ENCODE measurements at places on chromosomes 4 and X. TPM values are rescaled to one million over a fixed set of nuclear protein-coding genes. Genes with fewer than 3 reads are reported as not detected.
A peak's percentile ranks its signal among the peaks of the same experiment; 100 is the strongest.

Gene KANTR
- total RNA-seq, result 3.7 TPM

Gene ZBTB49
- 2.4 TPM for total RNA-seq

Gene PARM1
- not detected for total RNA-seq

DNA sequence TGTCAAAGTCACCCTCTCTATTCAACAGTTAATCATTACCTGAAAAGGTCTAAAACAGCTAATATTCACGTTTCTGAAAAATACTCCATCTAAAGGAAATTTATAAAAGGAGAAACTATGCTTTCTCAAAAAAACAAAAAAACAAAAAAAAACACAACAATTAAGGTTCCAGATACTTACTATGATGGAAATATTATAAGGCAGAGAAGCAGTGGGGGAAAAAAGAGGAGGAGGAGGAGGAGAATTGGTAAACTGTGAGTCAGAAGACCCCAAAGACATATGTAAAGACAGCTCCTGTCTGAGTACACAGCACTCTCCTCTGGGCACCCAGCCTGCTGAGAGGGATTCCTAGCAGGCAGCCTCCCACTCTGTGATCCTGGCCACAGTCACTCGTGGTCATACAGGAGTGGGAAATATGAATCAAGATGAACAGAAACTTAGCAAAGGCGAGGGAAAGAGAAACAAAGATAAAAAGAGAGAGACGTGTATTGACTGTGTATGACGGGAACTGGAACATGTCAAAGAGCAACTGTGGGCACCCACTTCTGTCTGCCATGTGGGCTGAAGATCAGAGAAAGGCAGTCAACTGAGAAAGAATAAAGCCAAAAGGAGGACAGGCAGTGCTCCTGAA lies 12.5 kb downstream of the KLHL15 start:
- DNase-seq, result no peak

DNA sequence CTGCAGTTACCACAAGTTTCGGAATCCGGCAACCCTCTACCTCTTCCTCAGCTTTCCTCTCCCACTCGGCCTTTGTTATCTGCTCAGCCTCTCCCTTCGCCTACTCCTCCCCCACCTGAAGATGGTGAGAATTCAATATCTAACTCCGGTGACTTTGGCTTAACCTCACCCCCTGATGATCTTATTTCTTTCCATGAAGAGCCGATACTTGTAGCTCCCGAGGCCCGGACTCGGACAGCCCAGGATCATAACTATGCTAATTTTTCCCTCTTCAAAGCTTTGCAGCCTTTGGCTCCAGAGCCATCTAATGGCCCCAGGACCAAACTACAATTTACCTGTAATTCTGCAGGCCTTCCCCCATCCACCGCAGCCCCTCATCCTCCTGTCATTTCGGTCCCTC lies 32.0 kb upstream of the MGST2 start:
- DNase-seq, result peak; percentile 28

- no peak for DNase-seq
Measured at GRCh38 chr4:8472689-8473197, 32.2 kb downstream of the TRMT44 start.

GRCh38 chr4:186719925-186720694 lies 3.5 kb downstream of the FAT1 start:
- peak; percentile 45 for DNase-seq

DNA sequence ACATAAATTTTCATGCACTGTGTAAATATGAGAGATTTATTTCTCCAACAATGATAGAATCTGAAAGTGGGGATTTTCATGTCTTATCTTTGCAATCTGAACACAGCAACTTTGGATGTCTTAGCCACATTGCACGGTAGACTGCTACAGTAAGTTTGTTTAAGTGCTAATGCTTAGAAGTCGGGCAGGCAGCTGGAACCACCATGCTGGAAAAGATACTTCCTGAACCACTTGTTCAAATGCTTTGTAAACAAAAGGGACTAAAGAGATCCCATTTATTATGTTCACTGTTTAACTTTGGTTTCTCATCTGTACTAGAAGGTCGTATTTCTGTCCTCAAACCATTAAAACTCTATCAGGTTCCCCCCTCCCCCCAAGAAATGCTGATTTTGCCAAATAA lies 555.9 kb upstream of the DIPK2B start:
- DNase-seq, result peak; percentile 46

DNA sequence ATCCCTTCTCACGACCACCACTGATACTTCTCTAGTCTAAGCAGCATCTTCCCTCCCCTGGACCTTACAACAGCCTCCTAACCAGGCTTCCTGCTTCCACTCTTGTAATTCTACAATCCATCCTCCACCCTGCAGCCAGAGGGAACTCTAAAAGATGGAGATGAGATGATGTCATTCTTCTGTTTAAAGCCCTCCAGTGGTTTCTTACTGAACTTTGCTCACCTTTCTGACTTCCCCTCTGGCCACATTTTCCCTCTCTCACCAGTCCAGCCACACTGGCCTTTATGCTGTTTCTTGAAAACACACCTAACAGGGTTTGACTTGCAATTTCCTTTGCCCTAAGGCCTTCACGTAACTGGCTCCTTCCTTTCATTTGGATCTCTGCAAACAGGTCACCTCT lies 191.4 kb upstream of the NHS start:
- no peak for DNase-seq

DNA sequence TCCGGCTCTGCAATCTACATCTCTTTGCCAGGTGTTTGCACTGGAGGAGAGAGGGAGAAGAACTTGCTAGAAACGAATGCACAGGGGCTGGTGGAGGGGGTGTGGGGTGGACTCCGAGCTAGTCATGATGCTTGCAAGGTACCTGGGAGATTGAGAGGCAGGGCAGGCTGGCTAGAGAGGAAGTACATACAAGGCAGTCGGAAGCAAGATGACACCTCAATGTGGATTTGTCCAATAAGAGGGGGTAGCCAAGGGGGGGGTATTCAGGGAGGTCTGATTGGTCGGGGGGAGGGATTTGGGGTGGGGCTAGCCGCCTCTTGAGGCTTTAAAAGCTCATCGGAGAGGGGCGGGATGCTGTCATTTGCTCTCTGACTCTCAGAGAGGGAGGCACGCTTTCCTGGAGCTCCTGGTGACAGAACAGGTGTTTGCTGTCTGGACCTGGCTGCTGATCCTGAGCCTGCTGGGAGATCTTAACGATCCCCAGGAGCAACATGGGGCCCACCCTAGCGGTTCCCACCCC lies at the start of gene GPR50:
GPR50 (plus strand) TSS at position 354 of the 520 bp plus-strand sequence; CDS start at position 492, 138 bp downstream.
- no peak for DNase-seq

DNA sequence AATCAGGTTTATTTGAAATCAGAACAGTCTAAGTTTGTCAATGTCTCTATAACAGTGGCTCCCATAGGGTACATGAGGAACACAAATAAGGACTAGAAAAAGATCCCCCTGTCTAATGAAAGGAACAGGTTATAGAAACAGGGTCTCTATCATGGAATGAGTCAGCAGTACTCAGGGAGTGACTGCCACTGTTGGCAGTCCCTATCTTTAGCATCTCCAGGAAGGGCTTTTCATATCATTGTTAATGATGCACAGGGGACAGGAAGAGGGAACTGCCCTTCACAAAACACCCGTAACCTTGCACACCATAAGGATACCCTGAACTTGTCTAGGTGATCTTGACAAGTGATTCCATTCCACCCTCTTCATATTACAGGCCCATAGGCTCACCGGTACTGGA lies 38.5 kb upstream of the SMIM10L2A start:
- DNase-seq, result peak; percentile 14

DNA sequence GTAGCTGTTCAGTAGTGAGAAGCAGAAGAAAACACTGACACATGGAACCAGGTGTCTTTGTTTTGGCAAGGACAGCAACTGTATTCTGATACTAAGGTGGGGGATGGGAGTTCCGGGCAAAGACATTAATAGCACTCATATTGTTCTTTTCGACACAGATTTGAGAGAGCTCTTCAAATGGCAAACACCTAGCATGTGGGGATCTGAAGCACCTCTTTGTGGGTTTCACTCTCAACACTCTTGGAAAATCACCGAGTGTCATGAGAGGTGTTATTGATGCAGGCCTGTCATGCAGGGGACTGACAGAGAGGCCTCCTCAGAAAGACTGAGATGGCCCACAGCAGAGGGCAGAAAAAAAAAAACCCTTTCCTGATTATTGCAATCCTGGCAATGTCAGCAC lies 228.4 kb upstream of the VCX start:
- DNase-seq, result no peak

DNA sequence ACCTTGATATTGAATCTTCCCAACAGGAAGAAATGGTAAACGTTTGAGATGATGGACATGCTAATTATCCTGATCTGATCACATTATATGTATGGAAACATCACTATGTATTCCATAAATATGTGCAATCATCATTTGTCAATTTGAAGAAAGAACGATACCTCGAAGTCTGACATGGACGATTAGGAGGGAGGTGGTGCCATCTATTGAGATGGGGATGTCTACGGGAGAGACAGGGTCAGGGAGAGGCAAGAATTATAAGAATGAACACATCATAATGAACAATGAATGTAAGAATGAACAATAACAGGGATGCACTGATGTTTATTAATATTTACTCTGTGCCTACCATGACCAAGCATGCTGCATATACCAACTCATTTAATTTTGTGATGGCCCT lies 93.7 kb upstream of the SOD3 start:
- DNase-seq, result no peak

DNA sequence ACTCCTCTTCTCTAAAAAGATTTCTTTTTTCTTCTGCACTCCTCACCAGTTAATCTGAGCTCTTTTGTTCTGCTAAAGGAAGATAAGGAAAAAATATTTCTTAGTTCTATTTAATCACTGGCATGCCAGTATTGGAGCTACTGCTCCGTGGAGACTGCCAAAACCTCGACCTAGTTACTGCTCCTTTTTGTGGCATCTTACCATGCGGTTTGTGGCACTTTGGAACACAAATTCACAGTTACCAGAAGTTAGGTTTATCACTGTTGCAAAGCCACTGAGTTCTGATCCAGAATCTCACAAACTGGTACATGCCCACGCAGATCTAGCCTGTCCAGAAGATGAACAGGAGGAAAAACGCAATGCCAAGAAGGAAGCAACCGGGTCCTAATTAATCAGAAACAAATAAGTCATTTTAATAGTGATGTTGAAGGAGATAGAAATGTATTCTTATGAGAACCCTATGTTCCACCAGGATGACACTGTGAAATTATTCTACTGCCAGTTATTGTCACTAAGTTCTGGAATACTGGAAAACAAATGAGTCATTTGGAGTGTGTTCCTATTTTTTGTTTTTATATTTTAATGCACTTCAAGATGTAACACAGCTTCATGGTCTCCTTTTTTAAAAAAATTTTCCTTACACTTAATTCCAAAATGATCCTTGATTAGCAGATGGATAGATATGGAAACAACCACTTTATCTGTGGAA lies 106.7 kb upstream of the GK2 start:
- DNase-seq, result no peak

- DNase-seq, result no peak
Measured at GRCh38 chrX:76147106-76147505, 25.8 kb upstream of the PBDC1 start.

DNA sequence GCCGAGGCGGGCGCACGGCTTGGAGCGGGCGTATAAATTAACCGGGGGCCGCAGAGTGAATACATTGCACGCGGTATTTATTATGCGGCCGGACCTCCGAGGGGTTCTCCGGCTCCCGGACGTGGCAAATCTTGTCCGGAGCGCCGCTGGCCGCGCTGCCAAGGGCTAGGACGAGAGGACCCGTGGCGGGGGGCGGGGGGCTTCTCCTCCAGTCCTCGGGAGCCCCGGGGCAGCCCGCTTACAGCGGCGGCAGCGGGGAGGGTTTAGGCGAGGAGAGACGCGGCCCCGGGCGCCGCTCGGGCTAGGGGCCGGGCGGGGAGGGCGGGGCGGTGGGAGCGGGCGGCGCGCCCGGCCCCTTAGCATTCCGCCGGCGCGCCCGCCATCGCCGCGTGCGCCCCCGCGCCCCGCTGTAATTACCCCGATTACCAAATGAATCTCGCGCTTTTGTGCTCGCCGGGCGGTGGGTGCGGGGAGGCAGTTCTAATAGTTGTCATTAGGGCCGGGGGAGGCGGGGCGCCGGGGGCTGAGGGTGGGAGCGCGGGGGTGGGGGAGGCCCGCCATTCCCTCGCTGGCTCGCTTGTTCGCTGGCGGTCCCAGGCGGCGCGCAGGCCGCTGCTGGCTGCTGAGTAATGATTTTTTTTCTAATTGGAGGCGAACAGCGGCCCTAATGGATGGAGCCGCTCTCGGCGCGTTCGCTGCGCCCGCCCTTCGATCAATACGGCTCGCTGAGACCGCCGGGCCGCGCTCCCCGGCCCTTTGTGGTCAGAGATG lies 276.6 kb downstream of the BCOR start:
- DNase-seq, result peak; percentile 47

DNA sequence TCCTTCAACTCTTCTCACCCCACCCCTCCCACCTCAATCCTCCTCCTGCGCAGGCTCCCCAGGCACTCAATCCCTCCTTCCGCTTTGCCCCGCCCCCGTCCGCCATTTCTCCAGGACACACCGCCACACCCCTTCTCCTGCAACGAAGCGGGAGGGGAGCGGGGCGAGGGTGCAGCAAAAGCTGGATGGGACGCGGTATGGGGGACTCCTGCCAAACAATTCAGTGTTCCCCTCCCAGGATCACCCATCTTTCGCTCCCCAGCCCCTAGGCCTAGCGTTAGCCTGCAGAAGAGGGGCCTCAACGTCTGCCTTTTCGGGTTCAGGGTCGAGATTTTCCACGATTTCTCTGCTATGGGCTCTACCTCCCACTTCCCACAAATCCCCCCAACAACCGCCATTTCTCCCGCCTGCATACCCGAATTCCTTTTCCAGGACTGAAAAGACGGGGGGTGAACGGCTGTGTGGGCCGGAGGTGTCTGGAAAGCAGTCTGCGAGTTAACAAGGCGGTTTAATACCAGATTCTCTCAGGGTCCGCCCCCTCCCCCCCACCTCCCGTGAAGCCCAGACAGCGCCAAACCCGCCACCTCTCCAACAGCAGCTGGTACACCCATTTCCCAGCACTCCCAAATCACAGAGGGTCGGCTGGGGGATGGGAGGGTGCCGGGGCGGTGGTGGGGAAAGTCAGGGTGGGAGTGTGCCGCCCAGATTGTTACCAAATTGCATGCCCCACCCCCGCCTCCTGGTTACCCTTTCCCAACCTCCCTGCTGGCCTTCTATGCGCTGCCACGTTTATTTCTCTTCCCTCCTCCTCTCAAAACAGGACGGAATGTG lies 774 bp downstream of the ARMCX2 start:
- DNase-seq, result peak; percentile 37
